ENCODE measurements at places on chromosomes 12 and 14.

DNA sequence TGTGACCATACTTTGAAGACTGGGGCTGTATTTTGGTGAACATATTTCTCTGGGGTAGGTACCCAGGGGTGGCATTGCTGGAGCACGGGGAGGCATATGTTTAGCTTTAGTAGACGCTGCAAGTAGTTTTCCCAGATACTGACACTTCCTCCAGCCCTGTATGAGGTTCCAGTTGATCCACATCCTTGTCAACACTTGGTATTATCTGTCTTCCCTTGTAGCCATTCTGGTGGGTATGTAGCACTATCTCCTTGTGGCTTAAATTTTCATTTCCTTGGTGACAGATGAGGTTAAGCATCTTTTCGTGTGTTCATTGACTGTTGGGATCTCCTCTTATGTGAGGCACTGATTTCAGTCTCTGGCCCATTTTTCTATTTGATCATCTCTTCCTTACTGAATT, 179.1 kb downstream of the PHETA1 start:
- no peak for DNase-seq

- DNase-seq, result no peak
Observed at GRCh38 chr12:5188472-5188871, 144.8 kb downstream of the KCNA5 start.

DNA sequence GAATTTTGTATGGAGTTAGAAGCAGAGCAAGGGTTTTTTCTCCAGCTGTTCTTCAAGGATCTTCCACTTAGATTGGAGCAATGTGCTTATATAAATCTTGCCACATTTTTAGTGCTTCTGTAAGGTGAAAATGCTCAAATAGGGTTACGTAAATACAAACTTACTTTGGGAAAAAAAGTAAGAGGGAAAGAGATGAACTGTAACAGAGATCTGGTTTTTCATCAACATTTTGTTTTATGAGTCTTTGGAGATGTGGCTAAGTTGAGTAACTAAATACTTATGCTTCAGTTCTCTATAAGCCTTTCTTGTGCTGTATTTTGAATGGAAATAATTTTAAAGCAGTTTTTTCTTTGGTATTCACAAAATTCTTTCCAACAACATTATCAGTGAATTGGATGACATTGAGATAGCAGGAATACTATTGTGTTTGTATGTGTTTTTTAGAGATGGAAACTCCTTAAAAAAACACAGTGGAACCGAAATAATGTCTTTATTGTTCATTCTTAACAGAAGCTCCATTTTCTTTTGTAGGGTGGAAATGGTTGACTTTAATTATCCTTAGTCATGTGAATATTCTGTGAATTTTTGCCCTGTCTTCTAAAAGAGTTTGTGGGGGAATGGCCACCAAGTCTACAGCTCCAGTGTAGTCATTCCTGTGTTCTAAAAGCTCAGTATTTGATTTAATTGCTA, 45.7 kb downstream of the NPAS3 start:
- no peak for DNase-seq

GRCh38 chr14:76933515-76933914, 95.0 kb downstream of the IRF2BPL start:
- no peak for DNase-seq

DNA sequence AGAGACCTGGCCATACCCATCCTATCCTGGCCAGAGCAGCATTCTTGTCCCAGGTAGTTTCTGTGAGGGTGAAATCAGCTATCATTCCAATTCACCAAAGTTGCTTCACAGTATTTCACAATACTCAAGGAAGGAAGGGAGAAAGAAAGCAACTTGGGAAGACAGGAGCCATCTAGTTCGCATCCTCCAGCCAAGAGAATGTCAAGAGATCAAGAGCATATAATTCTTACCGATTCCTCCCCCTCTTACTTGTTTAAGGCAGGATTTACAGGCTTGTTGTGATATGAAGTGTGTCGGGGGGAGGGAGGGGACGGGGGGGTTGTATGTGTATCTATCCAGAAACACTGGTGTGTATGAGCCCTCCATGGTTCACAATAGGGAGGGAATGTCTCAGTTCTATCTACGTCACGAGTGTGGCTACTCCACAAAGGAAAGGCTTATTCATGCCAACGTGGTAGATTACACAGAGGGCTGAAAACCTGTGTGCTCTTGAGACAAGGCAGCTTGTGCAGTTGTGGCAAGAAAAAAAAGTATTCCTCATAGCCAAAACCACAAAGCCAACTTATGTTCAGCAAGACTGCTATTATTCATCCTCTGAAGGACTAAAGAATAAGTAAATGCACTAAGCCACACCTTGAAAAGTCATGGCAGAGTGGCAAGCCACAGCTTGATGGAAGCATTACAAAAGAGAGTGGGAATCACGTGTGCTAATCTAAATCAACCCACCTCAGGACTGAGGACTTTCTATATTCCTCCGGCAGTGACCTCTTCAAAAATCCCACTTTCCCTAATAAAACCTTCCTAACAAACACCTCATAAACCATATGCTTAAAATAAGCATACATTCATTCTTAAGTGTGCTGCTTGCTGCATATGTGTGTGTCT, 35.0 kb downstream of the CORO1C start:
- peak; percentile 20 for DNase-seq

DNA sequence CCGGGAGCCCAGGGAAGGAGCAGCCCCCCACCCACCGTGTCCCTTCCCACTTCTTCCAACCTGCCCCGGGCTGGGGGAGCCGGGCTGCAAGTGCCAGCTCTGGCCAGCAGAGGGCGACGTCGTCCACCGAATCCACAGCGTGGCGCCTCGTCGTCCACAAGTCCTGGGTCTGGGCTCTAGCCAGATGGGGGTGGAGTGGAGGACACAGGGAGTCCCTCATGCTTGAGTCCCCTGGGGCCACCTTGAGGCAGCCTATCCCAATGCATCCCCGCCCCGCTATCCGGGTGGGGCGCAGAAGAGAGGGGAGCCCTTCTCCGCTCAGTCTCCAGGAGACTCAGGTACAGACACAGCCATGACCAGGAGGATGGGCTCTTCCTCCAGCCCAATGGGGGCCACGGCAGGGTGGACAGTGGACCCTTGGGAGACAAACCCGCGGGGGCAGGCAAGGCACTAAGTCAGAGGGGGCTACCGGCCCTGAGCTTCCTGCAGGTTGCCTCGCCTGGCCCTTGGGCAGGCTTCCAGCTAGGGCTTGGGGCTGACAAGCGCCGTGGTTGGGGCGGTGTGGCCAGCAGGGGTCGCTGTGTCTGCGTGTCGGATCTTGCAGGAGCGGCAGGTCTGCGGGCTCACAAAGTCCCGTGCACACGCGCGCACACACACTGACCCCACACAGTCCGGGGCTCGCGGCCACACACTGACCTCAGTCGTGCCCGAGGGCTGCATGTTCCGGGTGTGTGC, 5.5 kb downstream of the AQP5 start:
- peak; percentile 94 for DNase-seq

GRCh38 chr14:34794217-34794616, 79.8 kb upstream of the CFL2 start:
- DNase-seq, result no peak

- DNase-seq, result peak; percentile 52
Observed at GRCh38 chr14:74882103-74882920, 596 bp downstream of the DLST start.

DNA sequence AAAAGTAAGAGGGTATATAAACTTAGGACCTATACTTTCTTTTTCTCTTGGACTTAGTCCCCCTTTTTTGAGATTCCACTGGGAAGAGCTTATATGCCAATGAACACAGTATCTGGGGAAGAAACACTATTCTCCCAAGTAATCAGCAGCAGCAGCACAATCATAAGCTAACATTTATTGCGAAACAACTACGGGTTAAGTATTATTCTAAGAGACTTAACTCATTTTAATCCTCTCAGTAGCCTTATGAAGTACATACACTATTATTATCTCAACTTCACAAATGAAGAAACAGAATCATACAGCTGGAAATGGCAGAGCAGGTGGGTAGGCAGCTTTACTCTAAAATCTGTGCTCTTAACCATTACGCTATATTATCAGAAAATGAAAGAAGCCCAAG, 27.9 kb downstream of the BAZ2A start:
- no peak for DNase-seq

DNA sequence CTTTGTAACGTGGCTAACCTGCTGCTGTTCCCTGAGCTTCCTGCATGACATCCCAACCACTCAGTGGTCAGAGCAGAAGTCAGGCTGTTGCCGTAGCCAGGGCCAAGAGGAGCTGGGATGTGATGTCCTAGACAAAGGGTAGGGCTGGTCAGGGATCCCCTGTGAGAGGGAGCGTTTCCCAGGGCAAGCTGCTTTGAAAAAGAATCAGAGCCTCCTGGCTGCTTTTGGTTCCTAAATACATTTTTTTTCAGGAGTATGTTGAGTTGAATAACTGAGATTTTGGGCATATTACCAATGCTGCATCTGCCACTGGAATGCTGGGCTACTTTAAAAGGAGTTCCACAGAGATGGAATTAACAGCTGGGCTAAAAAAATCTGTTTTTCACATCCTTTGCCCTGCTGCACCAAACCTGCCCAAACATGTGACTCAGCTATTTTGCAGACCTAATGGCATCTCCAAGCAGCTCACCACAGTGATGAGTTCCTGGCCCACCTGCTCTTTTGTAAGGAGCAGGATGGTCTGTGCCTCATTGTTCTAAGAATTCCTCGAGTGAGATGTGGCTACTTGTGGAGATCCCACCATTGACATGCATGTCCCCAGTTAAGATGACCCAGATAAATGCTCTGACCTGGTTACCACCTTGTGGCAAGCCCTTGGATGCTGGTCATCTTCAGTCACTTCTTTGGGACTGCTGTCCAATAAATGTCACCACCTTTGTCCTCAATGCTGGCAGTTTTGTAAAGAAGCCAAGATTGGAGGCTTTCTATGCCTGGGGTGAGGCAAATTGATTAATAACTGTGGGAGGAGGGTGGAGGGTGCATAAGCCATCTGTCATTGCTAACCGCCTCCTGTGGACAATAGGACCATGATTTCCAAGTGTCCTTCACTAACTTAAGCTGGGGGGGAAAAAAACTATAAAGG, 24.1 kb downstream of the ANKRD13A start:
- peak; percentile 90 for DNase-seq

- no peak for DNase-seq
Observed at GRCh38 chr12:96236221-96236822, 42.1 kb downstream of the ELK3 start.

DNA sequence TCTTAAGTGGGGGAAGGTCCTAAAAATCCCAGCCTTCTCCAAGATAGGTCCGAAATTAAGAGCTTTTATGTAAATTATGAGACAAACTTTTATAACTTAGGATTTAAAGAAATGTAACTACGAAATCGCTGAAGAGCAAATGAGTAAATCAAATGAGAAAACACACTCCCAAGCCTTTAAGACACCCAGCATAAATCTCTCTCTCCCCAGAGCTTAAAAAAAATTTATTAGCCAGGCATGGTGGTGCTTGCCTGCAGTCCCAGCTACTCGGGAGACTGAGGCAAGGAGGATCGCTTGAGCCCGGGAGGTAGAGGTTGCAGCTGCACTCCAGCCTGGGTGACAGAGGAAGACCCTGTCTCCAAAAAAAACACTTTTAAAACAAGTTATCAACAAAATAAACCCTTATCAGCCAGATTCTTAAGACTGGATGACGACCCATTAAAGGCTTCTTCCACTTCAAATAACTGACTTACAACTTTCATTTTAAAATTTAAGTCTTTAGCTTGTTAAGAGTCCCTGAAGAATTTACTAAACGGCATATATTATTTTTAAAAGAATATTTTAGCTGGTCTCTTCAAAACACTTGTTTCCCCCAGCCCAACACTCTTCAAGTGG, 3.2 kb downstream of the PTGES3 start:
- DNase-seq, result no peak

DNA sequence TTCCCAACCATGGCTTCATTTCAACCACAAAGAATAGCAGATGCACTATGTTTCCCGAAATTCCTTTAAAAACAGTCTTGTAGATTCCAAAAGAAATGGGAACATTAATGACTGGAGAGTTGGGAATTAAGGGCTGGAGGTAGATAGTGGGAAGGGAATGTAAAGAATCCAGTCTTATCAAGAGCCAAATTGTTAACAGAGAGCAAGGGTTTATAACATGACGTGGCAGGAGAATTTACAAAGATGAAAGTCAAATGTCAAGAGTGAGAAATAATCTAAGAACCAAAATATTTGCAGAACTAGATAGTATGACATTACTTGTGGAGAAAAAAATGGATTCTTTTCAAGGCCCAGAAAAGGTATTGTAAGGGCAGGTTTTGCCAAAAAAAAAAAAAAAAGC, 200.9 kb downstream of the GRIN2B start:
- DNase-seq, result no peak

DNA sequence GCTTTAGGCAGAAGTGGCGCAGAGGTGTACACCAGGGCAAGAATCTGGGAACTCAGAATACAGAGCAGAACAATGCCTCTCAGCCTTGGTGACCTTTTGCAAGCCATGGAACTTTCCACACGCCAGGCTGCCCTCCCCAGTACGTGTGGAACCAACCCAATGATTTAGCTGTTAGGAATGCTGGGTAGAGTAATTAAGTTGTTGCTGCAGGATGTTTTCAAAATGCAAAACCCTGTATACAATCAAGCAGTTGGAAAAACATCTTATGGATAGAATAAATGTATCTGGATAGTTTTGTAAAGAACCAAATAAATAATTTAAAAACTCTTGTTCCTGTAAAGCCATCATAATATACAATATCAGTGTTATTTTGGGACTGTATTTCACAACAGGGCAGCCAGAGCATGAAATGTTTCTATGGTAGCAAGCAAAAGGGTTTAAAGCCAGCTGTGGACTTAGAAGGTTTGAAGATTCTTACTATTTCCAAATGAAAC, 19.4 kb downstream of the PPP1R36 start:
- DNase-seq, result no peak

DNA sequence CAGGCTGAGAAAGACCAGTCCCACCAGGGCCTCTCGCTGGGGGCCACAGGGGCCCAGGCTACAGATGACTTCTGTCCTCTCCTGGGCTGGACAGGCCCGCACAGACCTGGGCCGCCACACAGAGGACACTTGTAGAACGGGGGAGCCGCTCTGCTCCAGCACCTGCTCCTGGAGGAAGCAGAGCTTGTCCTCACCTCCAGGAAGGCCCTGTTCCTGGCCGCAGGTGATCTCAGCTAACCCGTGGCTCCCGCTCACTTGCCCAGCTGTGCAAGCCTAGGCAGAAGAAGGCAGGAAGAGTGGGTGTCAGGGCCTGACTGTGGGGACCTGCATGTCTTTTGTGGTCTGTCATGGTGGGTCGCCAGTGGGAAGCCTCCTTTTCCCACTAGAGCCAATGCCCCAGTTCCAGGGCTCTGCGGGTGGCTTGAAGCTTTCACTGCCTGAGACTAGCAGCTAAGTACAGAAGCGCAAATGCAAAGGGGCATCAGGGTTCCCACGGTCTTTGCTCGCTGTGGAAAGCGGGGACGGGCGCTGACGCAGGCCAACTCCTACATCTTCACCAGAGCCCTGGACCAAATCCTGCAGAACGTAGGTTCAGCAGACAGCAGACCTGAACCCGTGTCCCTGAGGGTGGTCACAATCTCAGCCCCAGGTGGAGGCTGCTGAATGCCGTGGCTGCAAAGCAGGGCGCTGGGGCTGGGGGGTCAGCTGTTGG, 8.8 kb upstream of the CEP170B start:
- no peak for DNase-seq

Data from NCI-H2171 treated with DMSO at 0.1 percent for 48 hours (cell line).